ENCODE measurements at places on chromosomes 2 and 18. TPM values are rescaled to one million over a fixed set of nuclear protein-coding genes. Genes with fewer than 3 reads are reported as not detected.

- DNase-seq: no peak
Measured at GRCh38 chr2:47054036-47054555, 101.0 kb downstream of the STPG4 start.

DNA sequence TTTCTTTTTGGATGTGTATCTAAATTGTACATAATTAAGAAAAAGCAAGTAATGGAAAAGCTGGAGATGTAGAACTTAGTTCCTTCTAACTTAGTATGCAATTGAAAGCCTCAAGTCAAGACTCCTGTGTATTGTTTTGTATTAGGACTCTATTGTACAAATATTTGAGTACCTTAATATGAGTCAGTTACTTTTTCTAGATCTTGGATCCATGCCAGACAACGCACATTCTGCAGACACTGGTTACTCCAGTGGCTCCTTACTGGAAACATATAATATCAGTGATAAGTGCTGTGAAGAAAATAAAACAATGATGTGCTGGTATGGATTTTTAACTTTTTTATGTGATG is 1.5 kb downstream of the SLC39A10 start:
- peak; percentile 25 for DNase-seq

DNA sequence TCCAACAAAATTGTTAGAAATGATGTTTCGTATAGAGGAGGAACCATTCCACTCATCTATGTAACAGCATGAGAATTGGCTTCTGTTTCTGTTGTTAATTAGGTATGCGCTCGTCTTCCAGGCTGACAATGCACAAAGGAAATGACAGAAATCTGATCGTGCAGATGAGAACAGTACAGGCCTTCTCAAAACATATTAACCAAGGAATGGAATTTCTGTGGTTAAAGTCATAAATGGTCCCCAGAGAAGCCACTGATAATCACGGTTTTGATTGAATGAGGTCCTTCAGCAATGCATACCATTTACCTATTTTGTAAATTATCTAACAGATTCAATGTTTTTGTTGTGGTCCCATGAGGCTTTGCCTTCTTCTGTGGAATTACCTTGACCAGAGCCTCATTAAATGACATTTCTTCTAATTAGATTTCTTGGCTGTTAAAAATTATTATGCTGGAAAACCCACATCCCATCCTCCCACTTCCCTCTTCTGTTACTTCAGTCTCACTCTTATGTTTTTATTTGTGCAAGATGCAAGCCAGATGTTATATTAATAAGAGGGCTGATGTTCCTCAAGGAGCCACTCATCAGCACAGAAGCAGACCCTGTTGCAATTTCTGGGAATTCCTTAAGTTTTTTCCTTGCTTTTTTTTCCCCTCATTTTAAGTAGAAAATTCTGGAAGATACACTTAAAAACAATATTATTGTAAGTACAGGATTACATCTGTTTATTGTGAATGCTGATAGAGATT is 395.8 kb downstream of the PID1 start:
- no peak for DNase-seq

- no peak for DNase-seq
Measured at GRCh38 chr2:58047961-58048360, 1.4 kb downstream of the VRK2 start.

GRCh38 chr18:64966667-64967066 is 784.1 kb upstream of the CDH7 start:
- no peak for DNase-seq

DNA sequence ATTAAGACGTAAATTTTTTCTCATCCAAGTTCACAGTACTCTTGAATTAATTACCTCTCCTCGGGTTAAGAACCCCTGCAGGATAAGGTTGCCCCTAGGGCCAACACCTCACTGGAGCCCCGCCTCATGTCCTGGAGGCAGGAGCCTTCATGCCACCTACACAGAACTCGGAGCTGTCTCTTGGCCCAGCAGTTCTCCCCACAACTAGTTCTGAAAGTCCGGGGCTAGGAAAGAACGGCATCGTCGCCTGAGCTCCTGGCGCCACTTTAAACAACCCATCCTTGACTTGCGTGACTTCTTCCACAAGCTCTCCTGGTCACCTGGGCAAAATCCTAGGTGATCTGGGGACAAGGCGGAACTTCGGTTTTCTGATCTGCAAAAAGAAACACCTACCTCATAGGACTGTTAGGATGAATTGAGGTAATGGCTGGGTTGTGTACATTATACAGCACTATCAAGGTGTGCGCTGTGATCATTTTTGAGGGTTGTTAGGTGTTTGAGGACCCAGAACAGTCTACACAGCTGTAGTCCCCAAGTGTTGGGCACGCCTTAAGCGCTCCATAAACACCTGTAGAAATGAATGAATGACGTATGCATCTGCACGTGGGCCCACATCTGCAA is 641 bp upstream of the ITGA6 start:
- DNase-seq: no peak

DNA sequence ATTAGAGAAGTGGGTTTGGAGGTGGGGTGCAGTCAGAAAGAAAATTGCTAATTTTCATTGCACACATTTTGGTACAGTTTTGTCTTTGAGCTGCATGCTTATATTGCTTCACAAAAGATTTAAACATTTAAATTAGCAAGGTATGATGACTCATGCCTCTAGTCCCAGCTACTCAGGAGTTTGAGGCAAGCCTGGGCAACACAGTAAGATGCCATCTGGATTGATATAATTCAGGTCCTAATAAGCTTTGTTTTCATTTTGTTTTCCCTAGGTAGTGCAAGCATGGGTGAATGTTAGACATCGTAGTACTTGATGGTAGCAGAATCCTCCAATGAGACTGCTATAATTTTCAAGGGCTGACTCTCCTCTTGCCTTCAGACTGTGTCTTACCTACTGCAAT is 396.7 kb upstream of the RGPD4 start:
- DNase-seq: no peak

- DNase-seq: no peak
Measured at GRCh38 chr18:57435846-57436190, 644 bp downstream of the ONECUT2 start.

DNA sequence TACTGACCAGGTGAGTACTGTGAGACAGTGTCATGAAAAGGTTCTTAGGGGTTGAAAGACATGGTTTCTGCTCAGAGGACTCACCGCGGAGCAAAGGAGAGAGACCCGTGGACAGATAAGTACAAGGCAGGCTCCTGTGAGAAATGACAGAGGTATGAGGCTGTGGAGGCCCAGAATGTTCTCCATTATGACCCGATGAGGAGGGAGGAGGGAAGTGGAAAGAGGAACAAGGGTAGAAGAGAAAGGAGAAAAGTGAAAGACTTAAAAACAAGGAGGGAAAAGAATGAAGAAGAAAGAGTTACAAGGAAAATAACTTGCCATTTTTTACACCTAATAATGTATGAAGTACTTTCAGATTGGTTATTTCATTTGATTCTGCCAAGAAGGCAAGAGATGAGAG is 29.8 kb downstream of the MAPRE3 start:
- no peak for DNase-seq

GRCh38 chr2:83305758-83306378 is 1153.2 kb downstream of the SUCLG1 start:
- DNase-seq: no peak

DNA sequence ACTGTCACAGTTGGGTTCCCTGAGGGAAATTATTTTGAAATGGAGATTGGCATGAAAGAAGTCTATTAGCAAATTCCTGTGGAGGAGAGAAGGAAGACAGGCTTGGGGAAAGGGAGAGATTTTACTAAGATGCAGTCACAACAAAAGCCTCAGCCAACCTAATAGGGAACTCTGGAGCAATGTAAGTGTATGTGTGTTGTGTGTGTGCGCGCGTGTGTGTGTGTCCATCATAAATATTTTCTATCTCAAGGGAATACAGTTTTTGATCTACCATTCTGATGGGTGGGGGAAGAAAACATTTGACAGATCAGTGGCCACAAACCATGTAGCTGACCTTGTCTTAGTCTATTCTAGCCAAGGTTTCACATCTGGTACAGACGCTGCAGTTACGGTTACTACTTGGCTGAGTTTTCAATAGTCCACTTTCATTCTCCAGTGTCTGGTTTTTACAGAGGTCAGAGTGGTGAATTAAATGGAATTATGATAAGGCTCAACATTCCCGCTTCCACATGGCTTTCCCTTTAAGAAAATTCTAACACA is 72.6 kb downstream of the MREG start:
- DNase-seq: no peak

- DNase-seq: no peak
Measured at GRCh38 chr2:239629926-239630617, 229.3 kb upstream of the HDAC4 start.

- DNase-seq: no peak
Measured at GRCh38 chr2:210092791-210093190, 78.4 kb downstream of the KANSL1L start.

GRCh38 chr18:49381267-49381845 is 79.1 kb downstream of the DYM start:
- DNase-seq: no peak

- DNase-seq: no peak
Measured at GRCh38 chr2:53545604-53546003, 222.0 kb upstream of the CHAC2 start.

- DNase-seq: no peak
Measured at GRCh38 chr18:78487649-78488048, 492.0 kb upstream of the SALL3 start.

DNA sequence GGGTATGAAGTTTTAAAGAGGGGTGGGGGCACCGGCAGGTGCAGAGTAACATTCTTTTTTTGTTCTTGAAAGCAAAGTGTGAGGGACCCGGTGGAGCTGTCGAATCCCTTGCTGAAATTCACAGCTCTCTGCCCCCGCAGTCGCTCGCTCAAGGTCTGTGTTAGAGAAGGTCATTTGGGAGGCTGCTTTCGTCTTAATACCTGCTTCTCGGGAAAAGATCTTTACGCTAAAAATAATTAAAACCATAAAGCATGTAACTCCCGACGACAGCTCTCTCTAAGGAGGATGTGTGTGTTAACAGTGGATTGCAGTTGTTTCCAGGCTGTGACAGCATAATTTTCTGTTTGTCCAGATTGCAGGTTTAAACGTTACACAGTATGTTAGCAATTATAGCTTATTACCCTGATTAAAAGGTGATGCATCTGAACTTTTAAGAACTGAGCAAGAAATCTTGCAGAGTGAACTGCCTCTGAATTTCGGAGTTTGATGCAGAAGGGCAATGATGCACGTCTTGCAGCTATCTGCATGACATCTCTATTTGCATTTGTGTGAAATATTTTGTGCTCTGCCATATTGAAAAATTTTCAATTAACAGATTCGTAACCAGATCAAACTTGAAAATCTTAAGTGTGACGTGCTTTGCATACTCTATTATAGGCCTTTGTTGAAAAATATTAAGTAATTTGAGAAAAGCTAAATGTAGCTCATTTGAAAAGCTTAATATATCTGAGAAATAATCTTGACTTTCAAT is 954 bp downstream of the RAPGEF4 start:
- no peak for DNase-seq

- no peak for DNase-seq
Measured at GRCh38 chr2:105617631-105618350, 126.9 kb upstream of the NCK2 start.

- DNase-seq: no peak
Measured at GRCh38 chr2:16609786-16610185, 55.8 kb downstream of the CYRIA start.

GRCh38 chr2:185817991-185818390 is 79.4 kb downstream of the FSIP2 start:
- no peak for DNase-seq

The TDRD15 gene
- total RNA-seq: 3.8 TPM

The TMEM247 gene
- not detected for total RNA-seq

The NLRC4 gene
- total RNA-seq: 1.7 TPM

The PLCD4 gene
- 6.7 TPM for total RNA-seq

The INHBB gene
- 0.74 TPM for total RNA-seq

The FZD7 gene
- 69.5 TPM for total RNA-seq

The ZBTB7C gene
- 8.6 TPM for total RNA-seq

The MALL gene
- 24.4 TPM for total RNA-seq

The GPR17 gene
- total RNA-seq: 0.11 TPM

The KIAA2012 gene
- 0.16 TPM for total RNA-seq

Data from urinary bladder (tissue), 4 donors.